Endodermal cell (in vitro differentiated cells): ENCODE measurements at places on chromosomes 3 and 15. TPM values are rescaled to one million over a fixed set of nuclear protein-coding genes. Genes with fewer than 3 reads are reported as not detected.

The LRRIQ4 gene
- total RNA-seq = 0.21 TPM in 1 of 3 replicates, not detected in the others

The ARPP21 gene
- total RNA-seq = not detected in 2 replicates

DNA sequence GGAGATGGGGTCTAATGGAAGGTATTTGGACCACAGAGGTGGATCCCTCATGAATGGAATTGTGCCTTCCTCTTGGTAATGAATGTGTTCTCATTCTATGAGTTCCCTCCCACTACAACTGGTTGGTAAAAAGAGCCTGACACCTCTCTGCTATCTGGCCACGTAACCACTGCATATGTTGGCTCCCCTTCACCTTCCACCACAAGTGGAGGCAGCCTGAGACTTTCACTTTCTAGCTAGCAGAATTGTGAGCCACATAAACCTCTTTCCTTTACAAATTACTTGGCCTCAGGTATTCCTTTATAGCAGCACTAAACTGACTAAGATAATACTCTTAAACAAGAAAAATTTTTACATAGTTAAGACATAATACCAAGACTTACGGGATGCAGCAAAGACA lies 155.3 kb downstream of the NR1I2 start:
- no peaks in the 10 kb centered on the region for H3K27me3 ChIP-seq
- H3K4me1 ChIP-seq = no peaks in the 10 kb centered on the region
- no peak for DNase-seq
- no peak overlapping the region for H3K4me3 ChIP-seq

DNA sequence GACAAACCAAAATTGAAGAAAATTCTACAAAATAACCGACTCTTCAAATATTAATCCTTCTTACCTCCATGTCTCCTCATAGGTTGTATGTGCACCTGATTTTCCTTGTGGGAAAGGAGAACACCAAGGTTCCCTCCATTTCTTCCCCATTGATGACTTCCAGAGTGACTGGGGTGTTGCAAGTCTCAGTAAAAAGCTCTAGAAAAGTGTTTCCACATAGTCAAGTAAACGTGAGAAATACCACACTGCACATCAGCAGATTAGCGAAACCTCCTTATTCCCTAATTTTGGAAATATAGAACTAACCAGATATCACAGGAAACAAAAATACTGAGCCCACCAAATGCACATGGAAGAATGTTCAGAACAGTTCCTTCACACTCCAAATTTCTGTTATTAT lies 4.9 kb upstream of the RPN1 start:
- H3K4me1 ChIP-seq = no peaks in the 10 kb centered on the region
- H3K27me3 ChIP-seq = no peaks in the 10 kb centered on the region
- no peak overlapping the region for H3K27ac ChIP-seq
- DNase-seq = no peak
- no peak overlapping the region for H3K4me3 ChIP-seq

DNA sequence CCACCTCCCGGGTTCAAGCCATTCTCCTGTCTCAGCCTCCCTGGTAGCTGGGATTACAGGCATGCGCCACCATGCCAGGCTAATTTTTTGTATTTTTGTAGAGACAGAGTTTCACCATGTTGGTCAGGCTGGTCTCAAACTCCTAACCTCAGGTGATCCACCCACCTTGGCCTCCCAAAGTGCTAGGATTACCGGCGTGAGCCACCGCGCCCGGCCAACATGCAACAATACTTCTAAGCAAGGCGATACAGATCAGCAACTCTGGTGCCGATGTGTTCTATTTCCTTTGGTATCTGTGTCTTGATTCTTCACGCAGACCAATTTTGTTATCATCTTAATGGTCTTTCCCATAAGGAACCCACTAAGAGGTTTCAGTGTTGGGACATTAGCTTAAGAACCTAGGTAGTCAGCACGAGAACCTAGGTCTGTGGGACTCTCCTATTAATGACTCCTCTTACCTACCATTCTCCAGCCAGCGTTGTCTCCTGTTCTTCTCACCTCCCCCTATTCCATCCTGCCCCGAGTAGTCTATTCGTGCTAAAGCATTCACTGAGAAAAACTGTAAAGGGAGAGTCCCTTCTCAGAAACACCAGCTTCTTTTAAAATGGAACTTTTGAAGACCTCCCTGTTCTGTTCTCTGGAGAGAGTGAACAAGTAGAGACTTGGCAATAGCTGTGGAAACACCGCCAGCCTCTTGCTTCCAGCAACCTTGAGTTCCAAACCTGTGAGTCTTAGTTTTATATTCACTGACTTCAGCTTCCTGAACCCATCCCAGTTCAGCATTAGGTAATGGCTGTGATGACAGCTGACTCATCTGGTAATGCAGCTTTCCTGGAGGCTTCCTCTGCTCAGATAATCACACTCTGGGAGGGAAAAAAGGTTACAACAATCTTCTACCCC lies 61.2 kb downstream of the TSC22D2 start:
- no peak overlapping the region for H3K4me3 ChIP-seq
- H3K4me1 ChIP-seq = peaks cover 11% of the 10 kb centered on the region
- no peaks in the 10 kb centered on the region for H3K27me3 ChIP-seq
- peak; percentile 64 for DNase-seq
- no peak overlapping the region for H3K27ac ChIP-seq
- no peaks in the 10 kb centered on the region for H3K36me3 ChIP-seq

GRCh38 chr3:168532135-168532534 lies 436.4 kb upstream of the GOLIM4 start:
- no peaks in the 10 kb centered on the region for H3K36me3 ChIP-seq
- no peaks in the 10 kb centered on the region for H3K27me3 ChIP-seq
- DNase-seq = peak; percentile 51
- peaks cover 3% of the 10 kb centered on the region for H3K4me1 ChIP-seq

DNA sequence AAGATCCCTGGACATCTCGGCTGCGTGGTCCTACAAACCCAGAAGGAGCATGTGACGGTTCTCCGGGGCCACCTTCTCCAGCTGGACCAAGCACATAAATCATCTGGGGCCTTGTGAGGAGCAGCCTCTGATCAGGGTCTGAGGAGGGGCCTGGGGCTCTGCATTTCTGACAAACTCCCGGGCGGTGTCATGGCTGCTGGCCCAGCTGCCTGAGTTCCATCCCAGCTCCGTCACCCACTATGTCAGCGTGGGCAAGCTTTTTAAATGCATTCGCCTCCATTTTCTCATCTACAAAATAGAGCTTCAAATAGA lies 126.3 kb upstream of the MEF2A start:
- DNase-seq = peak; percentile 24
- peaks cover 5% of the 10 kb centered on the region for H3K4me1 ChIP-seq
- H3K4me3 ChIP-seq = no peak overlapping the region
- no peaks in the 10 kb centered on the region for H3K27me3 ChIP-seq
